ENCODE measurements at places on chromosomes 1 and 21.

DNA sequence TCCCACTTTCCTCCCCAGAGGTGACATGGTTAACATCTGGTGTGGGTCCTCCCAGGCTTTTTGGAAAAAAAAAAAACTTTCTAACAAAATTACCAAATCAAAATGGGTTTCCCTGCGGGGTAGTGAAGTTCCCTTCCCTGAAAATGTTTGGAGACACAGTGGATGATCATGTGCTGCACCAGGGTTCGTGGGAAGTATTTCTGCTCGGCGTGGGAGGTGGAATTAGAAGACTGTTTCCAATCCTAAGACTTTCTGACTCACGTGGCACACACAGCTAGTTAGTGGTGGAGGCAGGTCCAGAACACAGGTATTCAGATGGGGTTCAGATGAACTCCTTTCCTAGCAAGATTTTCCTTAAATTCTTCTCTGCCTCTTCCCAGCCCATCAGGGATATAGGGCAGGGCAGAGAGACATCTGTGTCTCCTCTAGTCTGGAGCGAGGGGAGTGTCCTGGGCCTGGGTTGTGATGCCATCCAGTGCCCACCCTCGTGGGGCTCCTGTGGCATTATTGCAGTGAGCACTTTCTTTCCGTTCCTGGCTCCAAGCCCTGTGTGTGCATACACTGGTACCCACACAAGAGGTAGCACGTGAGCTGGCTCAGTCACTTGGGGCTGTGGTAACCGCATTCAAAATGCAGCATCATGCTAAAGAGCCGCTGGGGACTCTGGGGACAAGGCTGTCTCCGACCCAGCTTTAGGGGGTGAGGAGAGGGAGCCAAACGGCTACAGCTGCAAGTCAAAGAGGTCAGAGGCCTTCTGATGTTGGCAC, 27.5 kb downstream of the KCNC4 start:
- DNase-seq: no peak

- DNase-seq: no peak
Measured at GRCh38 chr1:61853583-61853982, 111.3 kb downstream of the PATJ start.

DNA sequence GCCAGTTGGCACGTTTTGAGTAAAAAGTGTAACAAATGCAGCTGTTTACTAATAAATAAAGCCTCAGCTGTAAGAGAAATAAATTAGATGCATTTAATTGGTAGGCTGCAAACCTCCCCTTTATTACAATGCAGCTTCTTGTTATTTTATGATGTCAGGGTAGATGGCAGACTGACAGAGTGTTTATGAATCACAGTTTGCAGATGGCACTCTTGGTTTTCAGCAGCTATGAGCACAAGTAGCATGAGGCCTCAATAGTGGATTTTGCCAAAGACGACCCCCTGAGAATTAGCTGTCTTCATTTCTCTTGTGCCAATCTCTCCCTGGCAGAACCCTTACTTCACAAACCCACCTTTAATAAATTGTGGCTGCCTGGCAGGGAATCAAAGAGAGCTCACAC, 161.2 kb upstream of the C1orf87 start:
- no peak for DNase-seq

- DNase-seq: no peak
Measured at GRCh38 chr1:6056572-6056948, 10.9 kb downstream of the KCNAB2 start.
